Heart left ventricle (tissue), 16 donors: ENCODE measurements at places on chromosomes 3 and 15. TPM values are rescaled to one million over a fixed set of nuclear protein-coding genes. Genes with fewer than 3 reads are reported as not detected.

GRCh38 chr3:21067031-21067813 is 683.8 kb downstream of the ZNF385D start:
- no peak for DNase-seq

DNA sequence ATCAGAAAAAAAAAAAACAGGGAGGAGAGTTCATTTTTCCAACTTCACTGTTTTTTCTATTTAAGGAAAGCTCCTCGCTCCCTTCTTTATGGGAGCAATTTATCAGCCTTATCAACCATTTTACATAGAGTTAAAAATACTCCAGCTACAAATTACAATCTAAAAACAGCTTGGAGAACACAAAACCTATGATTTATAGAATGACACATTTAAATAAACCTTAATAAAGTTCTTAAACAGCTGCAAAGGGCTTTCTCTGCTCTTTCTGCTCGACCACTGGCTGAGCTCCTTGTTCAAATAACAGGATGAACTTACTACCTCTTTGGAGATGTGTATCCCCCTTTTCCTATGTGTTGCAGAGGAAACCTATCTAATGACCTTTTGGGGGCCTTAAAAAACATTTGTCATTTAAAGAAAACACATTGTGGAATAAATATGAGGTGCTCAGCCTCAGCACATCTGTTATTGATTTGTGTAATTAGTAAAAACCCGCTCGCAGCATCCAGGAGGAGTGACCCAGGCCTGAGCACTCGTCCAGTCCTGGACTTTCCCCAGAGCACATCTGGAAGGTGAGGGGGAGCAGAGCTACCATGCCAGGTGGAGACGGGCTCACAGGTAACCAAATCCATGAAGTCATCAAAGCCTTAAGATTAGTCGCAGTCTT is 231.2 kb downstream of the ATP8B4 start:
- DNase-seq: no peak

PLCB2 gene
- 7.7 TPM for polyA plus RNA-seq

- peak; percentile 52 for DNase-seq
Observed at GRCh38 chr3:127673191-127674100, 694 bp downstream of the ABTB1 start.

DNA sequence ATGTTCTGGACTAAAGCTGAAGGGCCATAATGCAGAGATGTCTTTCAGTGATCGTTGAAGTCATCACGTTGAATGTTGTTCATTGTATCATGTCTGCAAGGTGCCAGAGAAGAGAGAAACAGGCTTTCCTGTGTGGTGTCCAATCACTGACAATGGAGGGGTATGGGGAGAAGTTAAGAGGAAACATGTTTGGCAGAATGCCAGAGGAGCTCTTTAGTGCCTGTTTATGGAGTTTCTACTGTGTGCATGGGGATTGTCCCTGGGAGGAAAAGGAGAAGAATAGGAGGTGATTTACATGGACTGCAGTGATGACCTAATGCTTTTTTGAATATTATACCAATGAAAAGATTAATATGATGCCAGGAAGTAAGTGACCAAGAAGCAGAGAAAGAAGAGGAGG is 11.7 kb downstream of the SCAANT1 start:
- DNase-seq: no peak

- DNase-seq: no peak
Observed at GRCh38 chr3:111956449-111956848, 22.4 kb upstream of the ABHD10 start.

GRCh38 chr3:171901615-171902312 is 58.6 kb downstream of the TMEM212 start:
- no peak for DNase-seq

CCR8 gene
- polyA plus RNA-seq: not detected

OIP5 gene
- polyA plus RNA-seq: 0.50 TPM

GRCh38 chr15:99085413-99086326 is 19.2 kb upstream of the SYNM start:
- DNase-seq: no peak

DNA sequence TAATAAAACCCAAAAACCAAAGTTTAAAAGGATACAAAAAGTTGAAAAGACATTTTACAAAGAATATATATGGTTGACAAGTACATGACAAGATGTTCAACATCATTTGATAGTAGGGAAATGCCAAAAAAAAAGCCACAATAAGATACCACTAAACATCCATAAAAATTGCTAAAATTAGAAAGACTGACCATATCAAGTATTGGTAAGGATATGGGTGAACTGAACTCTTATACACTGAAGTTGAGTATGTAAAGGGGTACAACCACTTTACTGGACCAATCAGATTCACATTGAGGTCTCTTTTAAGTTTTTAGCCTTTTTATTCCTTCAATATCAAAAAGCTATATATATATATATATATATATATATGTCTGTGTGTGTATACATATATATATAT is 190.5 kb upstream of the P2RY1 start:
- DNase-seq: no peak

DNA sequence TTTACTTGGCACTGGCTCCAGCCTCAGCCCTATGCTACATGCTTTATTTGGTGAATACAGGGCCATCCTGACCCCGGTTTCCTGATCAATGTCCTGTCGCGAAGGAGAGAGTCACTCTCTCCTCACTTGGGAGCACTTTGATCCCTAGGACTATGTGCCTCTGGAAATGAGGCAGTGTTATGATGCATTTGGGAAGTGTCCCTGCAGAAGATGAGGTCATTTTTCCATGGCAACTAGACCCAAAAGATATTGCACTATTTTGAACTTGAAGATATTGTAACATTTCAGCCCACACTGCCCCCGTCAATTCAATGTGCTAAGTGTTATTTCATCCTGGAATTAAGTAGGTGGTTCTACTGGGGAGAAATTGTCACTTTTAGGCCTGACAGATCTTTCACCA is 68.0 kb downstream of the LRRK1 start:
- DNase-seq: no peak

DNA sequence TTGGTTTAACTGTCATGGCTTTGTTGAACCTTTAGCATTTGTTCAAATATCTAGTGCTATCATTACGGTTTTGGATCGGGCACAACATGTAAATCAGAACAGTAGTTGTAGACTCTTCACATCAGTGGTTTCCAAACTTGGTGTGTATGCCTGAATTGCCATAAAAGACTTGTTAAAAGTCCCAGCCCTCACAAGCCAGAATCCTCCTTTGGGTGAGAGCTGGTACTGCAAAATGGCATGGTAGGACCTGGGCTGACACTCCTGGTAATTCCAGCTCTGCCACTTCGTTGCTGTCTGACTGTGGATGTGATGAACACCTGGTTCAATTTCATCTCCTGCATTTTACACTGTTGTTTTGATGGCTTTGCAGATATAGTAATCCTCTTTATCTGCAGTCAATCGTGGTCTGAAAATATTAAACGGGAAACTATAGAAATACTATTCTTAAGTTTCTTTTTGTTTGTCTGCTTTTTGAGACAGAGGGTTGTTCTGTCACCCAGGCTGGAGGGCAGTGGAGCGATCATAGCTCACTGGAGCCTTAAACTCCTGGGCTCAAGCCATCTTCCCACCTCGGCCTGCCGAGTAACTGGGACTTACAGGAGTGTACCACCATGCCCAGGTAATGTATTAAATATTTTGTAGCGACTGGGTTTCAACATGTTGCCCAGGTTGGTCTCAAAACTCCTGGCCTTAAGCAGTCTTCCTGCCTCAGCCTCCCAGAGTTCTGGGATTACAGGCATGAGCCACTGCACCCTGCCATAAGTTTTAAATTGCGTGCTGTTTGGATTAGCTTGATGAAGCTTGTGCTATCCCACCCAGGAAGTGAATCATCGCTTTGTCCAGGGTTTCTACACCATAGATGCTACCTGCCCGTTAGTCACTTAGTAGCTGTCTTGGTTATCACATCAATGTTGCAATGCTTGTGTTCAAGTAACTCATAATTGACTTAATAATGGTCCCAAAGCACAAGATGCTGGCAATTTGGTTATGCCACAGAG is 61.6 kb downstream of the RAB7A start:
- no peak for DNase-seq

C3orf85 gene
- not detected for polyA plus RNA-seq

GRCh38 chr3:30475038-30475808 is 131.2 kb upstream of the TGFBR2 start:
- DNase-seq: no peak

DNA sequence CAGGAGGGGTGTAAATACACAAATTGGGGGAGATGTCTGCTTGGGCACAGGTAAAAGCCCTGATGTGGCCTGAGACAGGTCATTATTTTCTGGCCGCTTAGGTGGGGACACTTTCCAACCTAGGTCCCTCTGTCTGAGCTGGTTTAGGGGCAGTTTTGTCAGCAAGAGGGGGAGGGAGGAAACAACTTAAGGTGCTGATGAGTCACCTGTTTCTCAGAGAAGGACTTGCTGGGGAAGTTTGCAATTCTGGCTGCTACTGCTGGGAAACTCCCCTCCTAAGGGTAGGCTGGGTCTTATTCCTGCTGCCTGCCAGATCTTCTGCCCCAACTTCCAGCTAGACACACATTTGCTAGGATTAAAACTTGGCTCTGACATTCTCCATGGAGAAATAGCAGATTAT is 4.8 kb upstream of the RHOV start:
- DNase-seq: no peak

GRCh38 chr3:53677413-53677812 is 168.8 kb downstream of the CHDH start:
- DNase-seq: no peak

- DNase-seq: no peak
Observed at GRCh38 chr3:183503746-183504145, 51.8 kb downstream of the KLHL6 start.

DNA sequence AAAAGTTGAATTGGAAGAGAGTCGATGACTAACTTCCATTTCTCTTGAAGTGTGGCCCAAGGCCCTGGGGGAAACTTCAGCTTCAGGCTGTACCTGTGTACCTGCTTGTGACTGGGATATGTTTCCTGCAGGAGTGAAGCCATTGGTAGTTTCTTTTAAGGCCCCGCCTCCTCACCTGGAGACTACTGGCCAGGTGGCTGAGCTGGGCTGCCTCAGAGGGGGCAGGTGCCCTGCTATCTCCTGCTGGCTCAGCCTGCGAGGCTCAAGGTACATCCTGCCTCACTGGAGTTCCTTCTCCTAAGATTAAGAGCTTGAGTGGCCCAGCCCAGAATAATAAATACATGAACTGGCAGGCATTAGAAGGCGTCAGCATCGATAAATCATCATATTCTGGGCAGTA is 121.6 kb upstream of the ROPN1 start:
- no peak for DNase-seq

FANCI gene
- polyA plus RNA-seq: 2.0 TPM

DNA sequence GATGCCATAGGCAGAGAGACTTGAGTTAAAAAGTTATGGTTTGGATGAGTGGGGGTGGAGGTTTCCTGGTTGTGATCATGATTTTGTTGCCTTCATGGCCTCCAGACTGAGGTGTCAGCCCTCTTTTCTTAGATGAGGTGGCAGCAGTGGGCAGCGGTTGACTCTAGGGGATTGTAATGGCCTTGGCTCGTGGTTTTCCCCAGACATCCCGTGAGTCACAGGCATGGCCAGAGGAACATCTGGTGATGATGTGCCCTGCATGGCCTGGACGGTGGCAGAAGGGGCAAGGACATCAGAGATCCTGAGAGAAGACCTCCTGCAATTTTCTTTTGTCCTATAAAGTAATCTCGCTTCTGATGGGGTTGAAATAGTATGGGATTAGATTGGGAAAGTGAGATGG is 12.4 kb downstream of the RETNLB start:
- DNase-seq: no peak
